ENCODE measurements at places on chromosomes 13 and 19. TPM values are rescaled to one million over a fixed set of nuclear protein-coding genes. Genes with fewer than 3 reads are reported as not detected.

Gene ZNF813
- polyA plus RNA-seq = 1.9 TPM

Gene DACT3
- polyA plus RNA-seq = 15.2 TPM

Gene ACTMAP
- polyA plus RNA-seq = 3.0 TPM

Gene KLK11
- 0.53 TPM for polyA plus RNA-seq

DNA sequence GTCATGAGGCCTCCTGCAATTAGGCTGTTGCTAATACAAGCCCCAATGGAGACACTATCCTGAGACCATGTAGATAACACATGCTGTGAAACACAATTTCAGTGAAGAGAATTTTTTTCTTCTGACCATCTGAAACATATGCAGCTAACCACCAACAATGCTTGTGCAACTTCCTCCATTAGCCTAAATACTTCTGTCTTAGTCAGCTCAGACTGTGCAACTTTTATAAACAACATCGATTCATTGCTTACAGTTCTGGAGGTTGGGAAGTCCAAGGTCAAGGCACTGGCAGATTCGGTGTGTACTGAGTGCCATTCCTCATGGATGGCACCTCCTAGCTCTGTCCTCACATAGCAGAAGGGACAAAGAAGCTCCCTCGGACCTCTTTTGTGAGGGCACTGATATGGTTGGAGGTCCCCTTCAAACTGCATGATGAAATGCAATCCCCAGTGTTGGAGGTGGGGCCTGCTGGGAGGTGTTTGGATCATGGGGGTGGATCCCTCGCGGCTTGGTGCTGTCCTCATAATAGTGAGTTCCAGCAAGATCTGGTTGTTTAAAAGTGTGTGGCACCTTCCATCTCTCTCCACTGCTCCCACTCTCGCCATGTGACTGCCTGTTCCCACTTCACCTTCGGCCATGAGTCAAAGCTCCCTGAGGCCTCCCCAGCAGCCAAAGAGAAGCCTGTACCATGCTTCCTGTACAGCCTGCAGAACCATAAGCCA is 27.7 kb downstream of the STK24 start:
- no peaks in the 10 kb centered on the region for H3K36me3 ChIP-seq
- peaks cover 13% of the 10 kb centered on the region for H3K4me1 ChIP-seq
- H3K4me3 ChIP-seq = no peak overlapping the region
- no peak overlapping the region for H3K27ac ChIP-seq

GRCh38 chr13:57991041-57991440 is 359.5 kb downstream of the PCDH17 start:
- H3K27ac ChIP-seq = no peak overlapping the region
- H3K4me1 ChIP-seq = no peaks in the 10 kb centered on the region
- DNase-seq = no peak
- H3K4me3 ChIP-seq = no peak overlapping the region
- H3K27me3 ChIP-seq = no peaks in the 10 kb centered on the region

DNA sequence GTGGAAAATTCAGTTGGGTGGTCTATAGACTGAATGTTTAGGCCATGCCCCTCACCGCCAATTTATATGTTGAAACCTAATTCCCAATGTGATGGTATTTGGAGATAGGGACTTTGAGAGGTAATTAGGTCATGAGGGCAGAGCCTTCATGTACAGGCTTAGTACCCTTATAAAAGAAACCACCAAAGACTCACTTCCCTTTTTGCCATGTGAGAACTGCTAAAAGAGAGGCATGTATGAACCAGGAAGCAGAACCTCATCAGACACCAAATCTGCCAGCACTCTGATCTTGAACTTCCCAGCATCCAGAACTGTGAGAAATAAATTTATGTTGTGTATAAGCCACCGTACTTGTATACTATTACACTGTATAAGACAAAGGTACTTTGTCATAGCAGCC is 40.6 kb downstream of the UQCRFS1 start:
- no peak overlapping the region for H3K27ac ChIP-seq
- no peak for DNase-seq
- H3K27me3 ChIP-seq = no peaks in the 10 kb centered on the region
- no peaks in the 10 kb centered on the region for H3K36me3 ChIP-seq
- H3K4me3 ChIP-seq = no peak overlapping the region
- H3K4me1 ChIP-seq = no peaks in the 10 kb centered on the region

GRCh38 chr19:46376241-46377153 is 29.6 kb downstream of the PPP5C start:
- no peaks in the 10 kb centered on the region for H3K27me3 ChIP-seq
- H3K4me1 ChIP-seq = peaks cover 12% of the 10 kb centered on the region
- no peak overlapping the region for H3K4me3 ChIP-seq

GRCh38 chr19:18987456-18987855 is 45.9 kb downstream of the SUGP2 start:
- DNase-seq = no peak
- no peaks in the 10 kb centered on the region for H3K27me3 ChIP-seq

- no peak for DNase-seq
- H3K36me3 ChIP-seq = no peaks in the 10 kb centered on the region
- no peak overlapping the region for H3K27ac ChIP-seq
- no peak overlapping the region for H3K4me3 ChIP-seq
- H3K4me1 ChIP-seq = peaks cover 3% of the 10 kb centered on the region
Measured at GRCh38 chr13:41915081-41915480, 45.8 kb downstream of the VWA8 start.

DNA sequence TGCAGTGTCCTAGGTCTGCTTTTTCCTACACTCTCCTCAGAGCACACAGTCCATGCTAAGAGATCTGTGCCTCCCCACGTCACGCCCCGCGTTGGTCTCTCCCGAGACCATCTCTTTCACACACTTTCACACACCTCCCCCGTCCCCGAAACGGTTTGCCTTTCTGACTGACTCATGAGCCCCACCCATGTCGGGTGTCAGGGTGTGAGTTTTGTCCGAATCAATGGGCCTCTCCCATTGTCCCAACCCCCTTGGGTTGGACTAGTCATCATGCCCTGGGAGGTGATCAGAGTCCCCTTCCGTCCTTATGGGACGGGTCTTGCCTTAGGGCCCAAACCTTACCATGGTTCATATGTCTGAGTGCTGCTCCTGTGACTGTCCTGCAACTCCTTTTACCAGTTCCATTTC is 214.0 kb upstream of the HTR2A start:
- H3K4me1 ChIP-seq = no peaks in the 10 kb centered on the region
- no peaks in the 10 kb centered on the region for H3K27me3 ChIP-seq
- no peak for DNase-seq
- H3K36me3 ChIP-seq = no peaks in the 10 kb centered on the region

GRCh38 chr19:14089412-14089661 is 1.2 kb downstream of the SAMD1 start:
- no peaks in the 10 kb centered on the region for H3K27me3 ChIP-seq
- peak overlapping the region; percentile 20 for H3K27ac ChIP-seq
- DNase-seq = no peak
- H3K4me3 ChIP-seq = peak overlapping the region; percentile 85
- peaks cover 5% of the 10 kb centered on the region for H3K4me1 ChIP-seq
- no peaks in the 10 kb centered on the region for H3K36me3 ChIP-seq

GRCh38 chr13:110713981-110714796 is 689 bp downstream of the ING1 start:
- no peaks in the 10 kb centered on the region for H3K36me3 ChIP-seq
- peak overlapping the region; percentile 96 for H3K27ac ChIP-seq
- DNase-seq = peak; percentile 72
- no peaks in the 10 kb centered on the region for H3K27me3 ChIP-seq
- H3K4me1 ChIP-seq = peaks cover 3% of the 10 kb centered on the region

GRCh38 chr13:44199627-44200207 is 173.9 kb upstream of the SERP2 start:
- no peaks in the 10 kb centered on the region for H3K27me3 ChIP-seq
- no peak for DNase-seq
- H3K36me3 ChIP-seq = no peaks in the 10 kb centered on the region
- no peak overlapping the region for H3K4me3 ChIP-seq

GRCh38 chr19:29098091-29098490 is 114.9 kb downstream of the UQCRFS1 start:
- no peak overlapping the region for H3K27ac ChIP-seq
- H3K36me3 ChIP-seq = no peaks in the 10 kb centered on the region
- H3K27me3 ChIP-seq = no peaks in the 10 kb centered on the region

DNA sequence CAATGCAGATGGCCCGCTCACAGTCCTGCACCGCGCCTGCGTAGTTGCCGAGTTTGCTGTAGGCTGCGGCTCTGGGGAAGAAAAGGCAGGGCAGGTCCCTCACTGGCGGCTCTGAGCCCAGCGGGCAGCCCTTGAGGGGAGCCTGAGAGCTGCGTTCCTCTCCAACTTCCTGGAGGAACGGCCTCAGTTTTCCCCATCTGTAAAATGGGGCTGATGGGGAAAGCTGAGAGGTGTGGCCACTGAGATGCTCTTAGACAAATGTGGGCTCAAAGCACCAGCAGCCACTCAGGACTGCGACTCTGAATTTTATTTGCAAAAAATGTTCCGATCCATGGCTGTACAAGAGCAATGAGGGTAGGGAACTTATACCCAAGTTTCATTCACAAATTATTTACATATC is 19.4 kb downstream of the SGTA start:
- no peaks in the 10 kb centered on the region for H3K27me3 ChIP-seq
- no peak overlapping the region for H3K4me3 ChIP-seq
